ENCODE measurements at places on chromosomes 6 and 20.

DNA sequence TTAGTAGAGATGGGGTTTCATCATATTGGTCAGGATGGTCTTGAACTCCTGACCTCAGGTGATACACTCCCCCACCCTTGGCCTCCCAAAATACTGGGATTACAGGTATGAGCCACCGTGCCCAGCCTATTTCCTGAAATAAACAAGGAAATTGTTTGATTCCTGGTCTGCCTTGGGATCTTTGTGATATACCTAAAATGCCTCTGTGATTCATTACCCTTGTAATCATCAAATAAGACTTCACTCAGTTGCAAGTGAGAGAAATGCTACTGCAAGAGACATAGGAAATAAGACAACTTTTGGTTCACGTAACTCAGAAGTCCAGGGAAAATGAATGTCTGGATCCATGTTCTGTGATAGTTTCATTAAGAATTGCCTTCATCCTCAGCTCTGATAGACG, 173.2 kb upstream of the MARCKS start:
- no peak for DNase-seq

GRCh38 chr20:22962567-22963439, 72.3 kb upstream of the SSTR4 start:
- DNase-seq, result no peak

DNA sequence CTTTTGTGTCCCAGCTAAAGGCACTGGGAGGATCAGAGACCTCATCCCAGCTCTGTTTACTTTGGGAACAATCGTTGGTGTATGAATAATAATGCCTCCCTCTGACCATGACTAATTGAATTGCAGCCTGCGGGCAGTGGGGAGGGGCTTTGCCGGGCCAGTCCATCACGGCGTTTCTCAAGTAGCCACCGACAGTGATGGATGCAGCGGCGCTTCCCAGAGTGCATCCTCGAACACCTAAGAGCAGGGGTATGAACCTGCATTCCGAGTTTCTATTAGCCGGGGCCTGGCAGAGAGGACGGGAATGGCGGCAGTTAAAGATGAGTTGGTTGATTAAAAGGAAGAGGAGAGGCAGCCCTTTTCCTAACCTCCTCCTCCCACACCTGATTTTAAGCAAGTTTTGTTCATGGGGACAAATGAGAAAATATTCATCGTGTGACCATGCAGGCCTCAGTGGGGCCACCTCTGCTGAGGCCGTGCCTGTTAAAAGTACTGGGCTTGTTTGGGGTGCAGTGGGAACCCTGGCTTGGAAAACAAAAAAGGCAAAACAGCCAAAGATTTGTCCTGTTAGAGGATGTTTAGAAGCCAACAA, 154.1 kb downstream of the FOXA2 start:
- DNase-seq, result no peak

DNA sequence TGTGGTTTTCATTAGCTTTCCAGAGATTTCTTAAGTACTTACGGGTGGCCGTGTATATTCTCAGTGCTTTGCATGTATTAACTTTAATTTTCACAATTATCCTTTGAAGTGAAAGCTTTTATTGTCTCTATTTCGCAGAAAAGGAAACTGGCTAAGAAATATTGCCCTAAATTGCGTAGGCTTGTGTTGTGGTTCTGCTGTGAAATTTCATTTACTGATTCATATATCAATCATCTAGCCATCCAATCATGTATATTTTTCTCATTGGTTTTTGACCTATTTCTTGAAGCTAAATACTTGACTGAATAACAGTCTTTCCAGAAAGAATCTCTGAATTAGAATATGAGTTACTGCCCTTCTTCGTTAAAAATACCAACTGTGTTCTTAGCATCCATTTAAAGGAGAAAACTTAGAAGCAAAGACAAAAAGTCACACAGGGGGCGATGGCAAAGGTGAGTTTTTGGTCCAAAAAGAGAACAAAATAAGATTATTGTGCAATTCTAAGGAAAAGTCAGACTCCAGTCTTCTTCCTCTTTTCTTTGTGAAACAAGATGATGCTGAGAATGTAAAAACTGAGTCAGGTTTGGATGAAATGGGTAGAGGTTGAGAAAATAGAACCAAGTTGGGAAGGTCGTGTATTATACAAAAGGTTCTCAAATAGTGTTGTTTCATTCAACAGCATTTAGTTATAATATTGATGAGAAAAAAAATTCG, 1.4 kb downstream of the CYB5R4 start:
- no peak for DNase-seq

- DNase-seq, result no peak
Measured at GRCh38 chr6:45969026-45969425, 46.6 kb downstream of the CLIC5 start.

DNA sequence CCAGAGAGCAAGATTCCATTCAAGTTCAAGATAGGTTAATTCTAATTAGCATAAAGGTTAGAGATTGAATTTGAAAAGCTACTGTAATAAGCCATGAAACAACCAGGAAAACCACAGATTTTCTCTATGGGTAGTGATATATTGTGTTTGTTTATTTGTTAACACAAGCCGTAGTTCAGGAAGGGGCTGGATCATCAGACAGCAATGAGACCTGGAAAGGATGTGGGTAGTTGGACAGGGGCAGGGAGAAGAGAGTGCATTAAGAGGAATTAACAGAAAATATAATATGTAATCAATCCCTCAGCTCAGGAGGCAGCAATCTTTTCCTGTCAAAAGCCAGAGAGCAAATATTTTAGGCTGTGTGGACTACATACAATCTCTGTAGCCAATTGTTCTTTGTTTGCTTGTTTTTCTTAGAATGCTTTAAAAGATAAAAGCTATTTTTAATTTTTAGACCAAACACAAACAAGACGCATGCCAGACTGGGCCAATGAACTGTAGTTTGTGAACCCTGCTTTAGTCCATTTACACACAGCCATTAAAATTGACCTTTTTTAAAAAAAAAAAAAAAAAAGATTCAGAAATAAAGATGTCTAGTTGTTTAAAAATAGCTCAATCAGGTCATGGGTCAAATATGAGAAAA, 398.7 kb upstream of the MARCKS start:
- DNase-seq, result no peak

- no peak for DNase-seq
Measured at GRCh38 chr6:145023116-145023726, 712.1 kb downstream of the EPM2A start.

DNA sequence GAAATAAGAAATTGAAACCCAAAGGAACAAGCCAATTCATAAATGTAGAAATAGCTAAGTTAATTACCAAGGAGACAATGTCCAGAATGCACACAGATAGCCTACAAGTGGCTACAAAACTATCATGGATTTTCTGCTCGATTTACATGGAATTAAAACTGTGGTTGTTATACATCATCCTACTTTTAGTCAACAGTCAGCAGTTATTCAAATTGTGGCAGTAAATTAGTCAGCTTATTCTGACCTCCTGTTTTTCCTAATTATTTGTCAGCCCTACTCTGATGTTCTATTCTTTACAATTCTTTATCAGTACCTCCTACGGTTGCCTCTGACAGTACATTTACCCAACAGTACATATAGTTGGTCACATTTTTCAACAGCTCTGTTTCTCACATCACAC, 29.6 kb downstream of the RBL1 start:
- DNase-seq, result no peak

- no peak for DNase-seq
Measured at GRCh38 chr20:9294041-9294440, 220.3 kb upstream of the LAMP5 start.

DNA sequence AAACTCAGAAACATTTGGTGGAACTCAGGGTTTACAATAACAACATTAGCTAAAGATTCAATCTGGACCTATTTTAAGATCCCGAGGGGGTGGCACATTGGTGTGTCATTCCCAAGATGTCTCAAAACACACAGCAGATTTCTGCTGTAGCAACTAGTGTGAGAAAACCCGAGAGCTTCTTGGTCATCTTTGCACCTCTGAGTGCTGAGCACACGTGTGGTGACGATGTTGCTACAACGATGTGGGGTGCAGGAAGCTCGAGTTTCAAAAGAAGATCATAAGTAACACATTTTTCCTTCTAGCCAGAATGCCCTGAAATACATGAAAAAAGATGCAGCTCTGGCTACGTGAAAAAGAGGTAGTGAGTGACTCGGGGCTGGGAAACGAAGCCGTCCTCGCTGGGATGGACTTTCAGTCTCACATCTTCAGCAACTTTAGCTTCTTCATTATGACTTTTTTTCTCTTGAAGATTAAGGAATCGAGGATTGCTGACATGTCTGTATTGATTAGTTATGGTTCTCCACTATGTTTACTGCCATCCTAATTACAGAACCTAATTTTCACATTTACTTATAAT, 1.5 kb downstream of the RAMACL start:
- no peak for DNase-seq

DNA sequence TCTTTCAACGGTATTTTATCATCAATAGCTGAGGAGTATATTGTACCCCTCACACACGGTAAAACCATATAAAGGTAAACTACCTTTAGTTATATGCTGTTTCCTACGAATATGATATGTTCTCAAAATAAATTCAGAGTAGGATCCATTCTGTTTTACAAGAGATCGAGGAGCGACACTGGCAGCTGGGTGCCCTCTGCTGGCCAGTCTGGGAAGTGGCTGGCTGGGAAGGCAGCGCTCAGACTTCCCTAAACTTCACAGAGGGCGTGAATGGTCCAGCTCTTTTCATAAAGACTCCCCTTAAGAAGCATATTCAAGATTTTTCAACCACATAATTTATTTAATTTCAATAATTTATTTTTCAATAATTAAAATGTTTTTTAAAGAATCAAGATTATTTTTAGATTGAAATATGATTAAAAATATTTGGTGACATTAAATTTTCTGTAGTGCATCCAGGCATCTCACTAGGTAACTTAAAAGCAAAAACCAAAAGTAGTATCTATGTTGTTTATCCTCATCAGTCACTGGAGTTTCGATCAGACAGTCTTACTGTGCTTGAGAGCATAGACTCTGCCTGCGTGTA, 187.5 kb upstream of the PDE10A start:
- DNase-seq, result peak; percentile 8

DNA sequence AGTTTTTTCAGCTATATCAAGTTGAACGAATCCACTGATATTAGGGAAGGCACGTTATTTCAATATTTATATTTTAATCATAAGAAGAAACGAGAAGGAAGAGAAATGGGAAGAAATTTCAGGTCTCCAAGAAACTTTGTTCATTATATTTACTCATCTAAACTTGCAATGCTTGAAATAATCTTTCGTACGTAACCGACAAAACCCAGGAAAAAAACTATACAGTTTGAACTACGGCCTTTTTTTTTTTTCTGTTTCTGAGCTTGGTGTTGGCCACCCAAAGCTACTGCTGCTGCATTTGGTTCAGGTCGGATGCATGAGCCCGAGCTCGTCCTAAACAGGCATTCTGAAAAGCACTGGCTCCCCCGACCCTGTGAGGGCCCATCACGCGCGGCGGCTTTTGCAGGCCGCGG, 548 bp downstream of the PERP start:
- DNase-seq, result no peak

GRCh38 chr20:52789716-52790115, 182.4 kb upstream of the TSHZ2 start:
- DNase-seq, result no peak

GRCh38 chr20:56952258-56953047, 314.0 kb downstream of the BMP7 start:
- no peak for DNase-seq

DNA sequence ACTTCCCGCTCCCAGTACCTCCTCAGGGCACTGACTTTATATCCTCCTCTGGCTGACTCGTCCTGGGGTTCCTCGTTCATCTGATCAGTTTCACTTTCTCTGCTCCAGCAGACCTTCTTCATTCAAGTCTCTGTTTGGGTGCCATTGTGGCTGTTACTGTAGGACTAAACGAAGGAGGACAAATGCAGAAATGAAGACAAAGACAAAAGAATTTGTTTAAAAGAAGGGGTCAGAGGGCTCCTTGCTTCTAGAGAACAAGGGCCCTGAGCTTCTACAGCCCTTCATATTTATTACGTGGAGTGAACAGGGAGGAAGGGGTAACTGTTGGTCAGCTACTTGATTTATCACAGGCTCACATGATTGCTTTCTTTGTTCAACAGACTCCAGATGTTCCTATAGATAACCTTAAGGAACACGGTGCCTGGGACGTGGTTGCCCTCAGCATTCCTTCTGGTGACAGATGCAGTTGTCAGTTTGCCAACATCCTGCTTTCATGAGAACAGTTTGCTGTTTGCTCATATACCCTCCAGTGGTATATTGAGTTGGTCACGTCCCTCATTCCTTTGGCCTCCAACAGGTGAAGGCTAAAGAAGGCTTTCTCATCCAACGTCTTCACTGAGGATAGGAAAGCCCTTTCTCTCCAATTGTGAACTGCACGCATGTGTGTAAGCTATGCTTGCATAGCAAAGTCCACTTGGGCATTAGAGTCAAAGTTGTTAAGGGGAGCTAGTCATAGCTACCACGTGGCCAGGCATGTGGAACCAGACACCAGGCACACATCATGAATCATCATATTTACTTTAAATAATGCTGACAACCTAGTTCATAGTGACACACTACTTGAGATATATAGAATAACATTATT, 69.1 kb upstream of the BTN3A2 start:
- DNase-seq, result no peak

GRCh38 chr6:159594106-159594749, 98.8 kb downstream of the SOD2 start:
- no peak for DNase-seq

Data from NCI-H1930 (cell line).